COR-L47 (cell line): ENCODE measurements at places on chromosomes 5 and 9.
A peak's percentile ranks its signal among the peaks of the same experiment; 100 is the strongest.

- no peak for DNase-seq
These were observed 101.9 kb upstream of the TRIM32 start for GRCh38 chr9:116585204-116585603.

DNA sequence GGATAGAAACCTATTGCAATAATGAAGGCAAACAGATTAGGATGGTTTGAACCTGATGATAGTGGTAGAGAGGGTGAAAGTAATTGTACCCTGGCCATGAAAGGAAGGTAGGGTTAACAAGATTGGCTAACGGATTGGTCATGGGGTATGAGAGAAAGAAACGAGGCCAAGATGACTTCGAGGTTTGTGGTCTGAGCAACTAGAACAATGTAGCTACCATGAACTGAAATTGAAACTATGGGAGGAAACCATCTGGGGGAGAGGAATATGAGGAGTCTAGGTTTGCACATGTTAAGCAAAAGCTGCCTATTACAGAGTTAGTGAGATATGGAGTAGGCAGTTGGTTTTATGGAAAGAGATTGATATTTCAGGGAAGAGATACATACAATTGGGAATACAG, 406.0 kb downstream of the PRELID2 start:
- DNase-seq = no peak

DNA sequence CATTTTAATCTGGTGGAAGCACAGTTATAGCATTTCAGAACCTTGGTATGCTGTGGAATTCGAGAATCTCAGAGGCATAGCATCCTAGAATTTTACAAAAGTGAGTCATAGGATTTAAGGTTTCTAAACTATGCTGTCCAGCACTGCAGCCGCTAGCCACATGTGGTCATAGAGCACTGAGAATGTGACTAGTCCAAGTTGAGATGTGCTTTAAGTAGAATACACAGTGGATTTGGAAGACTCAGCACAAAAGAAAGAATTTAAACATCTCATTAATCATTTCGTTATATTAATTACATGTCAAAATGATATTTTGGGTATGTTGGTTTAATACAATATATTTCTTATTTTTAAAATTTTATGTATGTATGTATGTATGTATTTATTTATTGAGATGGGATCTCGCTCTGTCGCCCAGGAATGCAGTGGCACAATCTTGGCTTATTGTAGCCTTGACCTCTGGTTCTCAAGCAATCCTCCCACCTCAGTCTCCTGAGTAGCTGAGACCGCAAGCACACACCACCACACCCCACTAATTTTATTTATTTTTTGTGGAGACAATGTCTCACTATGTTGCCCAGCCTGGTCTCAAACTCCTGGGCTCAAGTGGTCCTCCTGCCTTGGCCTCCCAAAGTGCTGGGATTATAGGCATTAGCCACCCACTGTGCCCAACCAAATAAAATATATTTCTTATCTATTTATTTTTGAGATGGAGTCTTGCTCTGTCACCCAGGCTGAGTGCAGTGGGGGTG, 20.4 kb upstream of the RPS14 start:
- DNase-seq = no peak

DNA sequence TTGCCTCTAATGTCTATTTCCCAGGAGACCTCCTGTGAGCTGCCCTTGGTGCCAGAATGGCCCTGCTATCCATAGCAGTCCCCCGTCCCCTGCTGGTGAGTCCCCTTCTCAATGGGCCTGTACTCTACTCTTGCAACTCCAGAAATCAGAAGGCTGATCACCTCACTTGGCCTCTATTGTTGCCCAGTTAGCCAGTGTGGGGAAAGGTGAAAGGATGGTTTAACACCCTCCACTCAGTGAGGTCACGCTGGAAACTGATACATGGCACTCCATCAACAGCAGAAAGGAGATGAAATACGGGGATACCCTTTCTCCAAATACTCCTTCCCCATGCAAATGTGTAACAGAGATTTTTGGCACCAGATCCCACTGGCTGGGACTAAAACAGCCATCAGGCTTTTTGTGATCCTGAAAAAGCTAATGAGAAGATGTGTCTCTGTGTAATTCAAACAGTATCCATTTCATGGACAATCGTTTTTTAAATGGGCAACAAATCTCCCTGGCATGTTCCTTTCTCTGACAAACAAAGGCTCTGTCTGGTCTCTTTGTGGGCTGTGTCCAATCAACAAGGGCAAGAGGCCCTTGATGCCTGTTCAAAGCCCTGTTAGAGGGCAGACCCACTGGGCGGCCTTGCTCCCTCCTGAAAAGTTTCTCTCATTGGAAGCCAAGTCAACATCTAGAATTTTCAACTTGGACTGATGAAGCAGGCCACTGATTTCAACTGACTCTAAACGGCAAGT, 343.7 kb downstream of the SPOCK1 start:
- DNase-seq = peak; percentile 8

GRCh38 chr5:148457183-148457620, 73.4 kb downstream of the FBXO38 start:
- peak; percentile 89 for DNase-seq

GRCh38 chr5:1564824-1565736, 41.3 kb upstream of the LPCAT1 start:
- no peak for DNase-seq

DNA sequence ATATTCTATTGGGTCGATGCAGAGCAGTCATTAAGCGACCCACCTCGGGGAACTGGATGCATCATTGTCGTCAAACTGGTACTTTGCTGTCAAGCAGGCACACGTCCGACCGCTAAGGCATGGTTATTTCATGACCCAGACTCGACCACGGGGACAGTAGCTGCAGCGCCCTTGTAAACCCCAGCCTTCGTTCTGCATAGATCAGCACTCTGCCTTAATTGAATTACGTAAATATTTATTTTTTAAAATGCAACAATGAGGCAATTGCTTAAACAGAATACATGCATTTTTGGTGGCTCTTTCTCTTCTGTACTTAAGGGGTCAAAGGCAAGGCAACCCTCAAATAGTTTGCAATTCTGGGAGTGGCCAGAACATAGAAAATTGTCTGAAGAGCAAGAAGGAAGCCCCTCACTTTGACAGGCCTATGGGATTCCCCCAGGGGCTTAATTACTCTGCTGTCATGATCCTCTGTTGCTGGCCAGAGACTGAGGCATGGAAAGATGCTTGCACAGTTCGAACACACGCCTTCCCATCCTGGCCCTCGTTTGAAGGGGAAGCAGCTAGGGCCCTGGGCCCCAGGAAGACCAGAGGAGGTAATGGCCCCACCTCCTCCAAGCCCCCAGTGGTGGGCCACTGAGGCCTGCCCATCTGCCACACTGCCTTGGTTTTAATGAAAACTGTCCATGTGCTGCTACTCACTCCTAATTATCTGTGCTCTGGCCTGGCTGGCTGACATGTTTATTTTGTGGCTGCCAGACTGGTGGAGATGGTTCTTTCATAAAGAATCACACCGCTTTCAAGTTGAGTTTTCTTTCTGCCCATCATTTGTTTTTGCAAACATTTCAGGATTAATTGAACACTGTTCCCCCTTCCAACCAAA, 169.7 kb upstream of the MAST4 start:
- DNase-seq = no peak

DNA sequence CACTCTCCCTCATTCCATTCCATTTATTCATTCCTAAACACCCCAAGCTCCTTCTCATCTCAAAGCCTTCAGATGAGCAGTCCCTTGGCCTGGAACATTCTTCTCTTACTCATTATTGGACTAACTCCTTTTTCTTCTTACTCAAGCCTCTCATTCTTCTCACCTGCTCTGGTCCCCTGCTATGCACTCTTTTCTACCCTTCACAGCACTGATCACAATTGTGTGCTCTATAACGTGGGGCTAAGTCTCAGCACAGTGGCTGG, 212.4 kb downstream of the MAPKAP1 start:
- DNase-seq = no peak

DNA sequence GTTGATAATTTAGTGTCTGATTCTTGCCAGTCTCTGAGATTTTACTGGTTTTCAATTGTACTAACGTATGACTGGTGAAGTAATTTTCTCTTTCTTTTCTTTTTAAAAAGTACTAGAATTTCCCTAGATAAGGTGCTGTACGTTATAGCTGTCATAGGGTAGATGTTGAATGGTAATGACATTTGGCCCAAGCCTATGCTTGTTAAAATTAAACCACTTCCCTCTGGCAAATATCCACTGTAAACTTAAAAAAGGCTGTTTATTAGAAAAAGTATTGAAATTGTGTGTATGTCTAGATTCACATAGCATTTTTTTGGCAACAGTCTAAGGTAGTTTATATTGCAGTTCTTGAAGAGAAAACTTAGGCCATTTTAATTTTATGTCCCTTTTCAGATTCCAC, 97.6 kb downstream of the NNT start:
- DNase-seq = no peak

- DNase-seq = no peak
These were observed 69.0 kb downstream of the MFAP3 start for GRCh38 chr5:154107756-154108155.

DNA sequence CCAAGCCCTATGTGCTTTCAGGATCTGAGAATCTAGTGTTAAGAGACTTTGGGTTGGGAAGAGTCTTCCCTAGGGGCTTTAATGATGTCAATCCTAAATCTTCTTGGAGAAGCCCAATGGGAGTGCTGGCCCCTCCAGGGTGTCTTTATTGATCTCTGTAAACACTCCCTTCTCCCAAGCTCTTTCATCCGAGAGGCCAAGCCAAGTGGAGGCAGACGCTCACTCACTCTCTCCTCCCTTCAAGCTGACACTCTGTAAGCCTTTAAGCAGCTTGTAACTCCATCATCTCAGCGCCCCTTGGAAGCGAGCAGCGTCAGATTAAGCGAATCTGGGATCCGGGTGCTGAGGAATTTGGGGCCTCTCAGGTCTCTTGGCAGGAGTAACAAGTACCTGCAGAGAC, 37.7 kb downstream of the SPARC start:
- DNase-seq = no peak
